ENCODE measurements at places on chromosomes 11 and 22.

DNA sequence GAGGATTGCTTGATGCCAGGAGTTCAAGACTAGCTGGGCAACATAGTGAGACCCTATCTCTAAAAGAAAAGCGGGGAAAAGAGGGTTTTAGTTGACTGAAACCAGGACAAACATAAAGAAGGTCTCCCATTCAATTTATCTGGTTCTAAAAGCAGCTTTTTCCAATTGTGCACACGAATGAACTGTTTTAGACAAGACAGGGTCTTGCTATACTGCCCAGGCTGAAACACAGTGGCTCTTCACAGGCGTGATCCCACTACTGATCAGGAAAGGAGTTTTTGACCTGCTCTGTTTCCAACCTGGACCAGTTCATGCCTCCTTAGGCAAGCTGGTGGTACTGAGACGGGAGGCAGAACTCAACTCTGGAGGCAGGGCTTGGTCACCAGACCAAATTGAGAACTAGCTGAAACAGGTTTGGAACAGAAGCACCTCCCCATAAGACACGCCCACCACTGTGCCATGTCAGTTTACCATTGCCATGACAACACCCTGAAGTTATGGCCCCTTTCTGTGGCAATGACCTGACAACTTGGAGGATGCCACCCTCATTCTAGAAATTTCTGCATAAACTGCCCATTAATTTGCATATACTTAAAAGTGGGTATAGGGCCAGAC, 2.8 kb upstream of the NUCB2 start:
- no peak for DNase-seq

DNA sequence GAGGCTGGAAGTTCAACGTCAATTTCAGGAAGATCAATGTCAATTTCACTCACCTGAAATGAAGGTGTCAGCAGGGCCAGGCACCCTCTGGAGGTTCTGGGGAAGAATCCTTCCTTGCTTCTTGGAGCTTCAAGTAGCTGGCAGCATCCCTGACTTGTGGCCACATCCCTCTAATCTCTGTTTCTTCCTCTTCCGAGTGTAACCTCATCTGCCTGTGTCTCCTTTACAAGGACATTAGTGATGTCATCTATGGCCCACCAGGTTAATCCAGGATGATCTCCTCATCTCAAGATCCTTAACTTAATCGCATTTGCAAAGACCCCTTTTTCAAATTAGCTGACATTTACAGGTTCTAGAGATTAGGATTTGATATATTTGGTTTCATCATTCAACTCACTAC, 240.8 kb upstream of the MTNR1B start:
- DNase-seq: no peak

DNA sequence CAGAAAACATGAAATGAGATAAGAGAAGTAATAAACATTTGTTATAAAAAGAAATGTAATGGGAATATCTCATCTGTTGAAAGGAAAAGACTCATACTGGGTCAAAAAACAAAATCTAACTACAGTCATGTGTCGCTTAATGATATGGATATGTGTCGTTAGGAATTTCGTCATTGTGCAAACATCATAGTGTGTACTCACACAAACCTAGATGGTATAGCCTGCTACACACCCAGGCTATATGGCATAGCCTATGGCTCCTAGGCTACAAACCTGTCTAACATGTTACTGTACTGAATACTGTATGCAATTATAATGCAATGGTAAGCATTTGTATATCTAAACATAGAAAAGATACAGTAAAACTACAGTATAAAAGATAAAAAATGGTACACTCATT, 89.8 kb upstream of the ZC3H12C start:
- no peak for DNase-seq

- DNase-seq: no peak
Measured at GRCh38 chr22:46731246-46732040, 6.6 kb downstream of the CERK start.

DNA sequence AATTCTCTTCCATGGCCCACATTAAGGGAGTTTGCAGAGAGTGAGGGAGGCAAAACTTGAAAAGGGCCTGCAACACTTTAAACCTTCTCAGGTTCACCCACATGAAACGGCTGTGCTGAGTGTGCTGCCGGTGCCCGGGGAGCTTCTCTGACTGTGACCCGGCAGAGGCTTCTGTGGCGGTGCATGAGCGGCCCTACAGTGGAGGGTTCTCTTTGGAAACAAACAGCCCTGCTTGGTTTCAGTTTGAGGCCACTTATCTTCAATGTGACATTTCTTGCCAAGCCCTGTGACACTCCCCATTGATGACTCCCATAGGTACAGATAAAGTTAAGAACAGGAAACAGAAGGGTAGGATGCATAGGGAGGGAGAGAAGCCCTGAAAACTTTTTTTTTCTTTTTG, 31.8 kb downstream of the FAM118A start:
- peak; percentile 69 for DNase-seq

- DNase-seq: no peak
Measured at GRCh38 chr11:120128392-120129119, 9.4 kb downstream of the TRIM29 start.

GRCh38 chr11:65625628-65626342, 10.2 kb downstream of the PCNX3 start:
- peak; percentile 76 for DNase-seq

DNA sequence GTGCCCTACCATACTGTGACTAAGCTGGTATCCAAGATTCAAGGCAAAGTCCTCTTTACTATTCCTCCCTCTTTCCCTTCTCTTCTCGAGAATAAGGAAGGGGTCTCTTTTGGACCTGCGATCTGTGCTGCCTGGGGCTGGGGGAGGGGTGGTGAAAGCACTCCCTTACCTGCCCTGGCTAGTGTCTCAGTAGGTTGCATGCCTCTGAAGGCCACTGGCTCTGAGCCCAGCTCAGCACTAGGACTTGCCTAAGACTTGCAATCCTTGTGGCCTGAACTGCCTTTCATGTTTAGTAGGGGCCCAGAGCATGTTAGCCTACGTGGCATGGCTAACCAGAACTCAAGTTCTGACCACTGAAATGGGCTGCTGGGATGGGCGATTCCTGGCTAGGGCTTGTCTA, 13.0 kb upstream of the REXO2 start:
- no peak for DNase-seq

- no peak for DNase-seq
Measured at GRCh38 chr22:17675584-17675983, 37.0 kb downstream of the BCL2L13 start.

DNA sequence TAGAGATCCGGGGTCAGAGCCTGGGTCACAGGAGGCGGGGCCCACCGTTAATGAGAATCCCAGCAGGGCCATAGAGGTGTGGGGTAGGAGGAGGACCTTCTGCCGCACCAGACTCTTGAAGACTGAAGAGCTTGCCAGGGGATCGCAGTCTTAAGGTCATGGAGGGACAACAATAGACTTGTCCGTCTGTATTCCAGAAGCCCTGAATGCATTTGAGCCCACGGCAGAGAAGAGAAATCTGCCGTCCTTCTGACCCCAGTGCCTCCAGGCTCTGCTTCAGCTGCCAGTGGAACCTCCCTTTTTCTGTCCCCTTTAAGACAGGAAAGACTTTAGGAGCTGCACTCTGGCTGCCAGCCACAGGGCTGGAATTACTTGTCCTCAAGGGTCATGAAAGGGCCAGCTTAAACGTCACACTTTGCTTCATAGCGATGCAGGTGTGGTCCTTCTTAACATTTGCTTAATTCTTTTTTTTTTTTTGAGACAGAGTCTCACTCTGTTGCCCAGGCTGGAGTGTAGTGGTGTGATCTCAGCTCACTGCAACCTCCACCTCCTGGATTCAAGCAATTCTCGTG, 15.5 kb upstream of the ST3GAL4 start:
- DNase-seq: no peak

All from CD4-positive, alpha-beta T cell treated with Interleukin-17A for 4 hours (primary cell).